Effector memory CD8-positive, alpha-beta T cell (primary cell): ENCODE measurements at places on chromosomes 13 and 19.
A peak's percentile ranks its signal among the peaks of the same experiment; 100 is the strongest.

DNA sequence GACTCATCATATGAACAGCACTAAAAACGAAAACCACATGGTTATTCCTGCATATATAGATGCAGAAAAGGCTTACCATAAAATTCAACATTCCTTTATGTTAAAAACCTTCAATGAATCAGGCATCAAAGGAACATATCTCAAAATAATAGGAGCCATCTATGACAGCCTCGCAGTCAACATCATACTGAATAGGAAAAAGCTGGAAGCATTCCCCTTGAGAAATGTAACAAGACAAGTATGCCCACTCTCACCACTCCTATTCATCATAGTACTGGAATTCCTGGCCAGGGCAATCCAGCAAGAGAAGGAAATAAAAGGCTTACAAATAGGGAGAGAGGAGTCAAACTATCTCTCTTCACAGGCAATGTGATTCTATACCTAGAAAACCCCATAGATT is 179.6 kb upstream of the HTR2A start:
- DNase-seq, result no peak

- DNase-seq, result no peak
These were observed 26.6 kb downstream of the SHISA2 start for GRCh38 chr13:26025196-26025595.

GRCh38 chr13:71577127-71577526 is 289.9 kb downstream of the DACH1 start:
- DNase-seq, result no peak

- no peak for DNase-seq
These were observed 18.5 kb downstream of the TNFRSF19 start for GRCh38 chr13:23588666-23589065.

DNA sequence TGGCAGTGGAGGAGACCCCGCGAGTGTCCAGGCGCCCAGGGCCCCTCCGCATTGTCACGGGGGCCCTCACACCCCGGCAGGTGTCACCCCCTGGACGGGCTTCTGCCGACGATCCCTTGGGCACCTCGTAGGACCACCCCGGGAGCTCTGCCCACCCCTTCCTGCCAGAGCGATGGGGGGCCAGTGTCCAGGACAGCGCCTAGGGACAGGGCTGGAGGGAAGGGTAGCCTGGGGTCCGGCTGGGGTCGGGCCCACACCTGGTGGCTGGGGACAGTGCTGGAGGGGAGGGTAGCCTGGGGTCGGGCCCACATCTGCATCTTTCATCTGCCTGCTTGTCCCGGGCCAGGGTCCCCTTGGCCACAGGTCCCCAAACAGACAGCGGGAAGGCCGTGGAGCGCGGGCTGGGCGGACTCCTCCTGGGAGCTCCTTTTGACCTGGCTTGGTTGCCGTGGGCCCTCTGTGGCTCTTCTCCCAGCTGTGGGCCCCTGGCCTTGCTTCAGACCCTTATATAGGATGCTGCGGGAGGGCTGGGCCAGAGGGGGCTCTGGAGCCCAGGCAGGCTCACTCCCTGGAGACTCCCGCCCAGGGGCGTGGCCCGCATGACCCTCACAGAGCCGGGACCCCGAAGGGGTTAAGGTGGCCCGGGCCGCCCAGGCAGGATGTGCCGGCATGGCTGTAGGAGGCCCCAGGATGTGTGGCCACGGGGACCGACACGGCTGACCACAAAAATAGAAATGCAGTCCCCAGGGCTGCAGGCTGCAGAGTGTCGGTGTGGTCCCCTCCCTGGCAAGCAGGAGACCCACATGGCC is 74.1 kb upstream of the MCF2L start:
- DNase-seq, result no peak

GRCh38 chr19:12793290-12794195 is 2.3 kb downstream of the JUNB start:
- peak; percentile 96 for DNase-seq

- no peak for DNase-seq
These were observed 986.0 kb upstream of the SPRY2 start for GRCh38 chr13:81326913-81327312.

- no peak for DNase-seq
These were observed 252.8 kb downstream of the RFC3 start for GRCh38 chr13:34070544-34071303.

DNA sequence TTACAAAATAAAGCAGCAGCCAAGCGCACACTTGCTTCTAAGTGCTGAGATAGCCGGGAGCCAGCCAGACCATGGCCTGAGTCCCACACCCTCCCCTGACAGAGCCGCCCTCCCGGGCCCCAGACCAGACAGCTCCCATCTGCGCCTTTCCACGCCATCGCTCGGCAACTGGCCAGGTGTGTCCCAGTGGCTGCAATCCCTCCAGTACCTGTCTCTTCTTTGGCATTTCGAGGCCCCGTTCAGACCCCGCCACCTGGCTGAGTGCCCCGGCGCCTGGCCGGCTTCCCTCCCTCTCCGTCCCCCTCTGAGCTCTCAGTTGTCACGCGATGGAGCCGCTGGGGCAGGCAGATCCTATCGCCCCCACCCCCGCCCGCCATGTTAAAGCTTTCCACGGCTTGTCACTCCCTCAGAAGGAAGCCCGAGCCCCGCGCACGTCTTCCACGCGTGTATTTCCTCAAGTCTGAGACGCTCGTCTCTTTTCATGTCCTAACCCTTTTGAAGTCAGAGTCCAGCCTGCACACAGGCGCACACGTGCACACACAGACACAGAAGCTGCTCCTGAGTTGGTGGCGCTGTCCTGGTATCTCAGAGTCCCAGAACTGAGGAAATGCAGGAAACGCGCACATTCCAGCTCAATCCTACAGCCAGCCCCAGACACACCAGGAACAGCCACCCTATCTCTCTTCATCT is 7.9 kb downstream of the MLLT1 start:
- no peak for DNase-seq

DNA sequence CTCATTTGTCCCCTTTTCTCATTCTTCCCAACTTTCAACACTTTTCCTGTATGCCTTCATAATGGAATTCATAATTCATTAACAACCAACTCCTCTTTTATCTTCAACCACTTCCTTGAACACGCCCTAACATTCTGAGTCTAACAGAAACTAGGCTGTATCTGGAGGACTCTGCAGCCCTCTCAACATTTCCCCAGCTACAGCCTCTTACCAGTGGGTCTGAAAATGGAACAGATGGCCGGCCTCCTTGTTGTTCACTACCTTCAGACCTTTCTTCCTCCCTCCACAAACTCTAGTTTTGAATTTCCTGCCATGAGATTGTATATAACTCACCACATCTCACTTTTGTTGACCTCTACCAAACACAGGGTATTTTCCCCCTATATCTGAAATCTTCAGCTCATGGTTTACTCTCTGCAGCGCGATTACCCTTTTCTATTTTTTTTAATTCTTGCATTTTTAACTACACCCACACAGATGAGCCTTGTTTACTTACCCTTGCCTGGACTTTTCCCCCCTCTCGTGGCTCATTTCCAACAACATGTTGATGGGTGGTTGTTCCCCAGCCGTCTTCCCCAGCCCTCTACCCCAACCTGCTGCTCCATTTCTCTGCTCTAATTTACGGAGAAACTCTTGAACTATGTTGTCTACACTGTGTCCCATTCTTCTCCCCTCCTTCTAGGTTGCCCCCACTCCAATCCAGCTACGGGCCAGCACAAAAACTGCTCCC is 846 bp downstream of the ZNF790 start:
- DNase-seq, result no peak

- no peak for DNase-seq
These were observed 604.6 kb upstream of the GPC6 start for GRCh38 chr13:92621985-92622384.

DNA sequence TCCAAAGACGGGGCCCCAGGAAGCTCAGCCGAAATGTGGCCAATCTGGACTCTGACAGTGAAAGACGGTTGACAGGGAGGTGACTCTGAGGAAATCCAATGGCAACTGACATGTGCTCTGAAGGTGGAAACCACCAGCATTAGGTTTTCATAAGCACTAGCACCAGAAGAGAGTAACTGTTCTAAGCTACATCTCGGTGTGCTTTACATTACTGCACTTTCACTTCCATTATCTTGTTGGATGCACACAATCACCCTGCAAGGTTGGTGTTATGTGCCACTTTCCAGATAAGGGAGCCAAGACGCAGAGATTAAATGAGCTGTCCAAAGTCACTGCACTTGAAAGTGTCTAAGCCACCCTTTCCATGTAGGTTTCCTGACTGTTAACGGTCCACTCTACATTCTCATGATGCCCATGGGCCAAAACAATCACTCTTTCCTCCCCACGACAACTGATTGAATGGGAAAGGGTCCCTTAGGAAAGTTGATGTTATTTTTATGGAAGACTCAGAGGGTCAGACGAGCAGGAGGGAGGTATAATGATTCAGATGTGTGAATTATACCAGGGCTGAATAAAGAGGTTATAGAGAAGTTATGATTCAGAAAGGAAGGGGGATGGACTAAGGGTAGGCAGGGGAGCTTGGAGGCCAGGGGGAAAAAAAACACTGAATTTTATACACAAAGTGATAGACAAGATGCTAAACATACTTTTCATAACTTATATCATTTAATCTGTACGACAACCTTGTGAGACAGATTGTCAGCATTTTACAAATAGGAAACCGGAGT is 52.8 kb downstream of the RUBCNL start:
- no peak for DNase-seq

DNA sequence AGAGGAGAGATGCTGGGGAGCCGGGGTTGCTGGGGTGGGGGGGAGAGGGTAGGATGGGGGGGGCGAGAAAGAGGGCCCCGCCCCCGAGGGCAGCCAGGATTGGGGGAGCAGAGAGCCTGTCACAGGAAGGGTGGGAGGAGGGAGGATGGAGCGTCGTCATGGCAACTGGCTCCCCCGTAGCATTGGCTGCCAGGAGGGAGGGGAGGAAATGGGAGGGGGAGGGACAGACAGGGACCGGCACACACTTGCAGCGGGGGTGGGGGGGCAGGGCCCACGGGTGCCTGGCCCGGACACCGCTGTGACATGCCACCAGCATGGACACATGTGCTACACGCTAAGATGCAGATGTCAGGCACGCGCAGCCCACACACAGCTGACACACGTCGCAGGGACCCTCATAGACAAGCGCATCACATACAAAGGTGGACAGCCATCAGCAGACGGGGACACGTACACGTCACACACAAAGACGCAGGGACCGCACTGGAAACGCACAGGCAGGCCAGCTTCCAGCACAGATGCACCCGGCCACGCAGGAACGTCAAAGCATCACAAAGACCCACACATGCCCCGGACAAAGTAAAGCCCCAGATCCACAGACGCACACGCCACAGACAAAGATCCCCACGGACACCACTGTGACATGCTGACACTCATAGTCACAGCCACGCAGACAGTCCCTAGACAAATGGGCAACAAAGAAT is at the start of gene LMTK3:
TSS of gene LMTK3 (minus strand) at position 36 of the 704 bp plus-strand sequence. CDS start 259 bp downstream, outside the sequence.
- DNase-seq, result peak; percentile 76

GRCh38 chr13:37456506-37456905 is 142.1 kb downstream of the POSTN start:
- DNase-seq, result no peak

DNA sequence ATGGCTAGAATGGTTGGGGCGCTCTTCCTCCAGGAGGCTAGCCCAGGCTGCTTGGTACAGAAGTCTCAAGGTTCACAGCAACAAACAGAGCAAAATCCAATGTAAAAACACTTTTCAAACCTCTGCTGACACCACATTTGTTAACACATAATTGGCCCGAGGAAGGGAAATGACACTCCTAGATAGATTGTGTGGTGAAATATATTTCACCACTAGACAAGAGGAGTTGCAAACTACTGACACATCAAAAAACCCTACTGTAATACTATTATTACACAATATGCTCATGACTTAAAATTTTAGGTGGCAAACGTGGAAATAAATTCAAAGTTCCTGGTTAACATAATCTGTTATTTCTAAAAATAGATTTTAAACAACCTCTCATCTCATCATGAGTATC is 643.6 kb downstream of the PCDH9 start:
- no peak for DNase-seq

- no peak for DNase-seq
These were observed 18.7 kb upstream of the TINCR start for GRCh38 chr19:5586300-5587070.

DNA sequence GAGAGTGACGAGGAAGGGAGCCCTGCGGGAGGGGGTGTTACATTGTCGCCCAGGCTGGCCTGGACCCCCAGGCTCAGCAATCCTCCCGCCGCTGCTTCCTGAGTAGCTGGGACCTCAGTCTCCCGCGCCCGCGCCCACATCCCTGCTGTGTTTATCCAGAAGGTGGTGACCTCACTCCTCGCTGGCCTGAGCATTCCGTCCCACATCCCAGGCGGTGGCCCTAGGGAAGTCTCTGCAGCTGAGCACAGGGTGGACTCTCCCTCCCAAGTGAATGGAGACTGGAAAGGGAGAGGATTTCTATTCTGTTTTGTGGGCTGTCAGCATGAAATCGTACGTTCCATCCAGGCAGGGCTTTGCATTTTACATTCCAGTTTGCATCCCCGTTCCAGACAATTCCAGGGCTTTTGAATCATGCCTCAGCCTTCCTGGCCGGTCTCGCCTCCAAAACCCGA is 401 bp upstream of the ZNF765 start:
- DNase-seq, result no peak

- no peak for DNase-seq
These were observed 163.0 kb downstream of the FGF9 start for GRCh38 chr13:21833921-21834320.

GRCh38 chr13:24161010-24161775 is 673 bp downstream of the SPATA13 start:
- DNase-seq, result peak; percentile 31

DNA sequence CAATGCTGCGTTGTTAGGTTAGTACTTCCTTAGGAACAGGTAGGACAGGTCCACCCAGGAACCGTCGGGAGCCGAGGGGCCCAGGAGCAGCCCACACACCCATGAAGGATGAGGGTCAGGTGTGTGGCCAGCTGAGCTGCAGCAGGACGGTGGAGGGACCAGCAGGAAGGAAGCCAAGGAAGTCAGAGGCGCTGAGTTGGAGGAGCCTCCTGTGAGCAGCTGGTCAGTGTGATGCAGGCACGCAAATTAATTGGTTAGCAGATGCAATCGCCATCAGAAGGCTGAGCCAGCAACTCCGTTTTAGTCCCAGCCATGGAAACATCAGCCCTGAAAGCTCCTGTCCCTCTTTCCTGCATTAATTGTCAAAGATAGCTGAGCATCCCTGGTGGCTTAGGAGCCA is 114.9 kb upstream of the SOX1 start:
- no peak for DNase-seq

DNA sequence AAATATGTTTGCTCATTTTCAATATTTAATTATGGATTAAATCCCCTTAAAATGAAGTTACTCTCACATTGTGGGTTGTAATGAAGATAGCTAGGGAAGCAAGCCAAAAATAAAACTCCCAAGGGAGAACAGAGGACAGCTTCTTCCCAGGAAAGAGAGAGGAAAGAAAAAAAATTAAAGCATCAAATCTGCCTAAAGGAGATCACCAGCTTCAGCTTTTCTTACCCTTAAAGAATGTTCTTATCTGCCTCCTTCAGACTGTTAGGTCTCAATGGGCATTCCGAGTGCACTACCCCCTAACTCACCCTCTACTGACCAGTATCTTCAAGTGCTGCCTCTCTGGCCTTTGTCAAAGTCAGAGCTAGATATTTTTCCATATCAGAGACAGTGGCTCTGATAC is 55.2 kb downstream of the XPO4 start:
- DNase-seq, result no peak
